ENCODE measurements at places on chromosomes 2 and 18. TPM values are rescaled to one million over a fixed set of nuclear protein-coding genes. Genes with fewer than 3 reads are reported as not detected.

CRACDL gene
- 0.80 TPM for total RNA-seq

GKN2 gene
- total RNA-seq = not detected

STRADB gene
- 20.6 TPM for total RNA-seq

CGREF1 gene
- total RNA-seq = 1.1 TPM

VIL1 gene
- not detected for total RNA-seq

IL1R2 gene
- total RNA-seq = 12.9 TPM

HRH4 gene
- 0.08 TPM for total RNA-seq

TLX2 gene
- 0.08 TPM for total RNA-seq

DSC3 gene
- total RNA-seq = 64.9 TPM

CIB4 gene
- not detected for total RNA-seq

UGT1A6 gene
- total RNA-seq = 0.78 TPM

LOXL3 gene
- total RNA-seq = 1.6 TPM

ARHGAP25 gene
- 20.4 TPM for total RNA-seq
